Stimulated activated CD8-positive, alpha-beta memory T cell treated with anti-CD3 and anti-CD28 coated beads, Interleukin-2, amount 100 ng/mL, for 48 hours (primary cell): ENCODE measurements at places on chromosomes 5 and 9.

- no peak for DNase-seq
Observed at GRCh38 chr9:15433661-15434060, 11.0 kb downstream of the SNAPC3 start.

DNA sequence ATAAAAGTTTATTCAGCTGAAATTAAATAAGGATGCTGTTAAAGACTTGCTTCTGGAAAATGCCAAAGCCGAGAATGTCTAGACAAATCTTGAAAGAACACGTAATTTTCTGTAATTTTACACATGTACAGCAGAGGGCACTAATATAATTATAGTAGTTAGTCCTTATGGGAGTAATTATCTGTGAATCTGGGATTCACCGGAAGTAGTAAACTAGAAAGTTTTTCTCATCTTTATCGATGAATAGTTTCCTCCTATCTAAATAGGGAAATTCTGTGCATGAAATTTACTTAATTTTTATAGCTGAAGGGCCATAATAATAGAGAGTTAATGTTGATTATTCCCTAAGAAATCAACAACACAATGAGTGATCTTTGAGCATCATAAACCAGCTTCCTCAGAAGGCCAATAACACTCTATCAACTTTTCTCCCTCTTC is 18.4 kb upstream of the CNTLN start:
- DNase-seq: no peak

GRCh38 chr5:120778491-120779484 is 314.7 kb downstream of the PRR16 start:
- DNase-seq: no peak

DNA sequence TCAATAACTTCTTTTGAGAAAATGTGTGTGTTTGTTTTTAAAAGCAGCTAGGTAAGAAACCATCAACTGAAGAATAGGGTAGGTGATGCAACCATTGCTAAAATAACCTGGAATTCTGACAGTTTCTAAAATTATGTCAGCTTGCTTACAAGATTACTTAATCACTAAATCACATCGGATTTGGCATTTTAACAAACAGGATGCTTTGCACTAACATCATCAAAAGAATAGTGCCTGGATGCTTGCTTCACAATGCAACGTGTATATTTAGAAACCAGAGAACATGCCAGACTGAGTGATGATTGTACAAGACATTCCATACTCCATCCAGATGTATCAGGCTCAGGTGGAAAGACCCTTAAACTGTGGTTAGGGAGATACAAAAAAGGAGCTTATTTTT is 43.9 kb downstream of the PAM start:
- DNase-seq: no peak

DNA sequence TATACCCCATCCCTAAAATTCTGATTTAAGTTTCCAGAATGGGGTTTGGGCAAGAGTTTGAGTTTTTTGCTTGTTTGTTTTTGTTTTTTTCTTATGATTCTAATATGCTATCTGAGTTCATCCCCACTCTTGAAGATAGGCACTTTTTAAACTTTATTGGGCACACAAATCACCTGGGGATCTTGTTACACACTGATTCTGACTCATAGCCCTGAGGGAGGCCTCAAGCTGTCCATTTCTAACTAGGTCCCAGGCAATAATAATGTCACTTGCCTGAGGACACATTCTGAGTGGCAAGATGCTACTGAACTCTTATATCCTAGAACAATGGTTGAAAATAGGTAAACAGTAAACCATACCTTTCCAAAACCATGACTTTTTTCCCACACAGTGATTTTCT is 22.8 kb upstream of the ABLIM3 start:
- DNase-seq: no peak
